ENCODE measurements at places on chromosomes 2 and 18. TPM values are rescaled to one million over a fixed set of nuclear protein-coding genes. Genes with fewer than 3 reads are reported as not detected.

- no peaks in the 10 kb centered on the region for H3K36me3 ChIP-seq
- H3K4me3 ChIP-seq = no peak overlapping the region
- H3K4me1 ChIP-seq = no peaks in the 10 kb centered on the region
- no peak overlapping the region for H3K27ac ChIP-seq
Observed at GRCh38 chr2:224211791-224212190, 172.7 kb upstream of the SERPINE2 start.

GRCh38 chr18:52874774-52875173 lies 534.8 kb downstream of the DCC start:
- H3K27me3 ChIP-seq = no peaks in the 10 kb centered on the region
- H3K4me1 ChIP-seq = no peaks in the 10 kb centered on the region
- DNase-seq = no peak
- no peaks in the 10 kb centered on the region for H3K36me3 ChIP-seq

DNA sequence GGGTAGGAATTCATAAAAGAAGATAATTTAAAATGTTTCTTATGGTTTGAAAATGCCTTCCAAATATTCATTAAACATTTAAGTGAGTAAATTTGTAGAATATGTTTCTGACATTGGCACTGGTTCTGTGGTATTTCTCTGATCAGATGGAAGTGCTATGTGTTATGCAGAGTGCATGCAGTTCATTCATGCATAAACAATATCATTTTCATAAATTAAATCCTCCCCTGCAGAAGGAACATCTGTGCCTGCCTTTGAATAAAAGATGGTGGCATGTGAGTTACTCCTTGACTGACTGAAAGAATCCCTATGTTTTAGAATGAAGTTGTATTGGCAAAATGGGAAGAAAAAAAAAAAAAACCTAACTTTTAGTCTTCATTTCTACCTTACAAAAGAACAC lies 5.9 kb downstream of the NEUROD1 start:
- H3K36me3 ChIP-seq = no peaks in the 10 kb centered on the region
- H3K27ac ChIP-seq = no peak overlapping the region
- peaks cover 33% of the 10 kb centered on the region for H3K27me3 ChIP-seq
- DNase-seq = no peak

BIRC6 gene
- 113 TPM for total RNA-seq

- H3K27me3 ChIP-seq = no peaks in the 10 kb centered on the region
- no peak for DNase-seq
- H3K36me3 ChIP-seq = no peaks in the 10 kb centered on the region
- H3K4me3 ChIP-seq = no peak overlapping the region
- no peak overlapping the region for H3K27ac ChIP-seq
Observed at GRCh38 chr2:188570370-188570769, 278.7 kb downstream of the GULP1 start.

DNA sequence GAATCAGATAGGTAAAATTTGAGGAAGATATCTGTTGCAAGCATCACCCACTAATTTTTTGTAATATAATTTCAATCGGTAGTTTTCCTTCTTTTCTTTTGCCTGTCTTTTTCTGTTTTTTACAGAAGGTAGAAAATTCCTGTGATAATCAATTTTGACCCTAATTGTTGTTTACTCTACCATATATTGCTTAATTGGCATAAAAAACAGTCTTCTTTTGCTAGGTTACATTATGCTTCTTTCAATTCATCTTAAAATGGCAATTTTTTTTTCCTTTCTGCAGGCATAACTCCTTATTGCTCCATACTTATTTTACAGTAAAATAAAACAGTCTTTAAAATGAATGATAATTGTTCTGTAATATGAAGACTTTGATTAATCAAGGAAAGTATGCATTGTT lies 286.2 kb upstream of the LRP1B start:
- no peaks in the 10 kb centered on the region for H3K4me1 ChIP-seq
- no peaks in the 10 kb centered on the region for H3K36me3 ChIP-seq
- no peaks in the 10 kb centered on the region for H3K27me3 ChIP-seq
- H3K4me3 ChIP-seq = no peak overlapping the region

B3GNT7 gene
- 9.3 TPM for total RNA-seq

DNA sequence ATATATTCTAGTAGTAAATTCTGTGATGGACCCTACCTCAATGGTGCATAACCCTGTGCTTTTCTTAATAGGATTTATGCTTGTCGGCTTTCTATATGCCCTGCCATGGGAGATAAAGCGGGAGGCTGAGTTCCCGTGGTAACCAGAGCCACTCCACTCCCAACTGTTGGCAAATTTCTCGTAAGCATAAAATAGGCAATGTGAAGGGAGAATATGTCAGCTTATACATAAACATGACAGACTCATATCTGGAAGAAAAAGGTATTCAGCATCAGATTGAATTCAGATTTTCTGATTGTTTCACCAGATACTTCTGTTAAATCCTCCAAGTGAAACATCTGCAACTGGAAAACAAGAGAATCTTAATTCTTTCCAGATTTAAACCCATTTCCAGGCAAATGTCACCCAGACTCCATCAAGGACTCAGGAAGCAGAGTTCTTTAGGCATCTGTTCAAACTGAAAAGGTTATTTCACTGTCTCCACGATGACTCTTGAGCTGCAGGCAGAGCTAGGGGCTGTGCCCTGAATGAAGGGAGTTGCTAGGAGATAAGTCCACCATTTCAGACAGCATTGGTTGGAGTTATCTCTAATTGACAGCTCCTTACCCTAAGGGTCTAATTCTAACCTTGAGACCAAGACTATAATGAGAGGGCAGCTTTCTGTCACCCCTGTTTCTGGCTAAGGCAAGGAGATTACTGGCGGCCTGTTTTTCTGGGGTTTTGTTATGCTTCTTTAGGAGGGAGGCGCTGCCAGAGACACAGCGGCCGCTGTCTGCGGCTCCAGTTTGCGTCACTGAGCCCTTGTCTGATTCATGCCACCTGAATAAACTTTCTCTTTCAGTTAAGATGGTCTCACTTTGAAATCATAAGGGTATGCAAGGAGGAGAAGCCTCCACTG lies 381.3 kb downstream of the SOX11 start:
- H3K27ac ChIP-seq = no peak overlapping the region
- no peaks in the 10 kb centered on the region for H3K27me3 ChIP-seq
- no peak overlapping the region for H3K4me3 ChIP-seq
- H3K4me1 ChIP-seq = no peaks in the 10 kb centered on the region

- peak; percentile 38 for DNase-seq
- peak overlapping the region; percentile 37 for H3K4me3 ChIP-seq
- no peaks in the 10 kb centered on the region for H3K4me1 ChIP-seq
Observed at GRCh38 chr18:5488844-5489243, 55.0 kb downstream of the EPB41L3 start.

KIF3C gene
- total RNA-seq = 4.8 TPM

GRCh38 chr2:100200985-100201384 lies 58.6 kb upstream of the AFF3 start:
- H3K4me3 ChIP-seq = no peak overlapping the region
- H3K27ac ChIP-seq = no peak overlapping the region
- DNase-seq = no peak
- peaks cover 4% of the 10 kb centered on the region for H3K4me1 ChIP-seq
- H3K27me3 ChIP-seq = no peaks in the 10 kb centered on the region

FBLN7 gene
- total RNA-seq = 4.6 TPM

DNA sequence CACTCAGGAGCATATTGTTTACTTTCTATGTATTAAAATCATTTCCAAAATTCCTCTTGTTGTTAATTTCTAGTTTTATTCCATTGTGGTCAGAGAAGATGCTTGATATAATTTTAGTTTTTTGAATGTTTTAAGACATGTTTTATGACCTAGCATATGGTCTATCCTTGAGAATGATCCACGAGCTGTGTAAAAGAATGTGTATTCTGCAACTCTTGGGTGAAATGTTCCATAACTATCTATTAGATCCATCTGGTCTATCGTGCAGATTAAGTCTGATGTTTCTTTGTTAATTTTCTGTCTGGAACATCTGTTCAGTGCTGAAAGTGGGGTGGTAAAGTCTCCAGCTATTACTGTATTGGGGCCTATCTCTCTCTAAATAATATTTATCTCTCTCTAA lies 83.3 kb upstream of the EPAS1 start:
- no peak overlapping the region for H3K4me3 ChIP-seq
- no peaks in the 10 kb centered on the region for H3K27me3 ChIP-seq
- H3K36me3 ChIP-seq = no peaks in the 10 kb centered on the region
- no peak overlapping the region for H3K27ac ChIP-seq
- no peaks in the 10 kb centered on the region for H3K4me1 ChIP-seq
- no peak for DNase-seq

GRCh38 chr2:235116885-235117492 lies 165.2 kb downstream of the SH3BP4 start:
- H3K27ac ChIP-seq = no peak overlapping the region
- no peak for DNase-seq
- H3K36me3 ChIP-seq = no peaks in the 10 kb centered on the region

DNA sequence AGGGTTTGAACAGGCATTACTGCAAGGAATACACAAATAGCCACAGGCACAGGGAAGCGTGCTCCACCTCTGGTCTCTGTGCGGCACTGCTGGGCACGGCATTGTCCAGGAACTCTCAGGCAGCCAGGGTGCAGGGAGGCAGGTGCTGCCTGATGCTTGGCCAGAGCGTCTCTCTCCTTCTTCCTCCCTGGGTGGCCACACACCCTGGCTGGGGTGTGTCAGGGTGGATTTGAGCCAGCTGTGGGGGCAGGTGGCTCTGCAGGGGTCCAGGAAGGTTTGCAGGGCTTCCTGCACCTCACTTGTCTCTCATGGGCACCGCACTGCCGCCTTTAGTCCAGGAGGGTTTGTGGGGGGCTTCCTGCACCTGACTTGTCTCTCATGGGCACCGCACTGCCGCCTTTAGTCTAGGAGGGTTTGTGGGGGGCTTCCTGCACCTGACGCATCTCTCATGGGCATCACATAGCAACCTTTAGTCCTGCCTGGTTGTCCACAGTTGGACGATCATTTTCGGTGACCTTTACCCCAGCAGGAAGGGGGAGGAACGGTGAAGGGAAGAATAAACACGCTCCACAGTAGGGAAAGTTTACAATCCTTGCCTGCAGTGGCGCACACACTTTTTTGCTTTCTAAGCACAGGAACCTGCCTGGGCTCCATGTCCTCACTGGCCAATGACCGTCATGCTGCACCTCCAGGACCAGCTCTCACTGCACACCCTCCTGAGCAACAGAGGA lies 332.9 kb downstream of the EIPR1 start:
- no peaks in the 10 kb centered on the region for H3K27me3 ChIP-seq
- no peaks in the 10 kb centered on the region for H3K36me3 ChIP-seq
- peak; percentile 27 for DNase-seq
- H3K4me3 ChIP-seq = no peak overlapping the region
- H3K27ac ChIP-seq = no peak overlapping the region

GRCh38 chr2:207163053-207163755 lies 2.5 kb downstream of the KLF7 start:
- peaks cover 8% of the 10 kb centered on the region for H3K4me1 ChIP-seq
- DNase-seq = no peak
- peak overlapping the region; percentile 91 for H3K27ac ChIP-seq
- no peaks in the 10 kb centered on the region for H3K36me3 ChIP-seq
- no peaks in the 10 kb centered on the region for H3K27me3 ChIP-seq

DNA sequence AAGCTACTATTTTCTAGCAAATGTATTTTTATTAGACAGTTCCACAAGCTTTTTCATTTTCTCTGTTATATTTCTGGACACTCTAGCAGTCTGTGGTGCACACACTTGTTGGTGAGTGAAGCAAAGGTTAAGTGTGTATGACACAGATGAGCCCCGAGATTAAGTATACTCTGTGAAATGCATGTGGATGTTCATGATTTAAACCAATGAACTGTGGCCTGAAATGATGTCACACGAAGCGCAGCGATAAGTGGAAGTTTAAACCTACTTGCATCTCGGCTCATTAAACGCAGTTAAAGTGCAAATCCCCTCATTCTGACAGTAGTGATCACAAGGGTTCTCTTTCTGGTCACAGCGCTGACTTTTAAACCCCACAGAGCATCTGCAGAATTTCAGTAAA lies 1488.8 kb upstream of the NXPH2 start:
- H3K27me3 ChIP-seq = no peaks in the 10 kb centered on the region
- no peak overlapping the region for H3K4me3 ChIP-seq
- H3K36me3 ChIP-seq = no peaks in the 10 kb centered on the region
- H3K4me1 ChIP-seq = no peaks in the 10 kb centered on the region
- no peak overlapping the region for H3K27ac ChIP-seq

- H3K27me3 ChIP-seq = no peaks in the 10 kb centered on the region
- H3K4me3 ChIP-seq = no peak overlapping the region
- H3K36me3 ChIP-seq = no peaks in the 10 kb centered on the region
- no peak overlapping the region for H3K27ac ChIP-seq
- peaks cover under 1% of the 10 kb centered on the region for H3K4me1 ChIP-seq
Observed at GRCh38 chr2:457792-458424, 170.0 kb upstream of the ALKAL2 start.

GRCh38 chr2:20288642-20289340 lies 61.9 kb downstream of the PUM2 start:
- no peaks in the 10 kb centered on the region for H3K27me3 ChIP-seq
- no peak overlapping the region for H3K4me3 ChIP-seq
- H3K4me1 ChIP-seq = no peaks in the 10 kb centered on the region
- DNase-seq = no peak
- peaks cover 9% of the 10 kb centered on the region for H3K36me3 ChIP-seq

REG3G gene
- 8.8 TPM for total RNA-seq

DNA sequence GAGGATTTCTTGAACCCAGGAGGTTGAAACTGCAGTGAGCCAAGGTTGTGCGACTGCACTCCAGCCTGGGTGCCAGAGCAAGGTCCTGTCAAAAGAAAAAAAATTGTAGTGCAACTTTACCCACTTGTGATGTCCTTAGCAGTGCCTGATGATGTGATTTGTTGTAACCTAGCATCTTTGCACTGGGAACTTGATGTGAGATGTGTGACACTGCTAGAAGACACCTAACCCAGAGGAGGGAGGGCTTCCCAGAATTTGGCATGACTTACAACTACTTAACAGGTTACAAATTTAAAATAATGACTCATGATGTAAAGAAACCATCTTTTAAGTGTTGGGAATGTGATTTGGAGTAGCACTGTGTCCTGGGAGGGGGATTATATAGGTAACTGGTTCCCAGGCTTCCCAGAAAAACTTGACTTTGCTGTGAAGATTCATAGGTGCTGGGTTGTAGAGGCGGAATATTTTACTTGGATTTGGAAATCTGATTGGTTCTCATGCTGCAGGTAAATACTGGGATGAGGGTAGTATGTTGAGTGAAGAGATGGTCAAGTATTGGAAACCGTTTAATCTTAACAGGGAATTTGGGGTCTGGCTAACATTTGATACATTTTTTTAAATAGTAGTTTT lies 3.7 kb downstream of the EEF1B2 start:
- peaks cover 6% of the 10 kb centered on the region for H3K4me1 ChIP-seq
- H3K27me3 ChIP-seq = no peaks in the 10 kb centered on the region
- H3K27ac ChIP-seq = no peak overlapping the region
- no peak overlapping the region for H3K4me3 ChIP-seq
- H3K36me3 ChIP-seq = peaks cover 24% of the 10 kb centered on the region

MFSD2B gene
- total RNA-seq = 0.54 TPM

DNA sequence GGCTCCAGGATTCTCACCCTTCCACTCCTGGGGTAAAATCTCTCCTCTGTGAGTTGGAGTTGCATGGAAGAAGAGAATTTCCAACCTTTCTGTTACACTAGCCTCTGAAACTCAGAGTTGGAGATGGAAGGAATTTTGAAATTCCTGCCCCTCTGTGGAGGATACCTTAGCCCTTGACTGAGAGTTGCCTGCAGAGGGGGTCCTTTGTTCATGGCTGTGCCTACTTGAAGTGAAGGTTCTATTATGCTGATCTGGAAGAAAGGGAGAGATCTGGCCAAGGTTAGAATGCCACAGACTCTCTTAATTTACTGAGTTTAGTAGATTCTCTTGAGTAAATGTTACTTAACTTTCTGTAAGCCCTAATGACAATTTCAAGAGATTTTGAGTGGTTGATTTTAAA lies 626.6 kb upstream of the GYPC start:
- H3K4me1 ChIP-seq = no peaks in the 10 kb centered on the region
- H3K27me3 ChIP-seq = no peaks in the 10 kb centered on the region
- H3K4me3 ChIP-seq = no peak overlapping the region
- no peak for DNase-seq
- H3K27ac ChIP-seq = no peak overlapping the region

Measured in kidney (tissue), 22 donors.